ENCODE measurements at places on chromosomes 7 and 10.

DNA sequence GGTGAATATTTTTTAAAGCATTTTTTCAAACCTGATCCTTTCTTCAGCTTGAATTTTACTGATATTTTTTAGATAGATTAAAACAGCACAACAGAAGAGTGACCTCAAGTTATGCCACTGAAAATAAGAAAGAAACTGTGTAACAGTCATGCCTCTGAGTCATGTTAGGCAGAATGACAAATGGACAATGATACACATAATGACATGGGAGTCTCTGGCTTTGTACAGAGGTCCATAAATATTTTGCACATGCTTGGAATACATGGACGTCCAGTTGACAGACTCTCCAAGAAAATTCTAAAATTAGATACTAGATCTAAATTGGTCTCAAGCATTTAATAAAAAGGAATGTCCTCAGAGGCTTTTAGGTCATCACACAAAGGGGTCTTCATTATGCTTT lies 21.9 kb upstream of the SEMA3A start:
- no peak for DNase-seq

GRCh38 chr10:3807928-3808496 lies 23.0 kb upstream of the KLF6 start:
- no peak for DNase-seq

DNA sequence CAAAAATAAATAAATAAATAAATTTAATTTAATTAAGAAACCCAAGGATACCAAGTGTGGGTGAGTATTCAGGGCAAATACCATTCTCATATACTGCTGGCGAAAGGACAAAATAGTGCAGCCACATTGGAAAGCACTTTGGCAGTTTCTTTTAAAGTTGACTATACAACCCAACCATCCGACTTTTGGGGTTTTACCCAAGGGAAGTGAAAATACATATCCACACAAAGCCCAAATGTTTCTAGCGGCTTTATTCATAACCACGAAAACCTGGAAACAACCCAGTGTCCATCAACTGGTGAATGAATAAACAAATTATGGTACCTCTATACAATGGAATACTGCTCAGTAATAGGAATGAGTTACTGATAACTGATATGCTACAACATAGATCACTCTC lies 36.2 kb upstream of the OGDHL start:
- DNase-seq = no peak

GRCh38 chr10:104331208-104331838 lies 6.9 kb downstream of the ITPRIP start:
- peak; percentile 76 for DNase-seq

DNA sequence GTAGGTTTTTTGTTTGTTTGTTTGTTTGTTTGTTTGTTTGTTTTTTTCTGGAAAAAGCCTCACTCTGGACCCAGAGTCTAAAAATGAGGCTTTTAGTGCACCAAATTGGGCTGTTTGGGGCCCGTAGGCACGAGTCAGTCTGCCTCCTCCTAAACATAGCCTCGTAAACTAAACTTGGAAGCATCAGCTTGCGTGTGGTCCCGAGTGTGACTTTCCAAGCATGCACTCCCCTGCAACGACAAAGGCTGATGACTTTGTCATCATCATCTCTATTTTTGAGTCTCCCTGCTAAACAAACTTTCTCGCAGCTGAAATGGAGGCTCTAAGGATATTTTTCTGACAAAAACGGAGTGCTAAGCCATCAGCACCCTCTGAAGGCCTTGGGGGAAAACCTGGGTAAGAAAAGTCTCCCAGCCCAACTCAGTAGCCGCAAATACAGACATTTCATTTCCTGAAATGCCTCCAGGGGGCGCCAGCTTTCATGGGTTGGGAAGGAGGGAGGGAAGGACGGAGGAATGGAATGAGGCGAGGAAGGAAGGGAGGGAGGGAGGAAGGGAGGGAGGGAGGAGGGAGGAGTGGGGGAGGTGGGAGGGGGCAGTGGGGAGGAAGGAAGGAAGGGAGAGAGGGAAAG lies 245.9 kb downstream of the KCNMA1 start:
- DNase-seq = peak; percentile 78

DNA sequence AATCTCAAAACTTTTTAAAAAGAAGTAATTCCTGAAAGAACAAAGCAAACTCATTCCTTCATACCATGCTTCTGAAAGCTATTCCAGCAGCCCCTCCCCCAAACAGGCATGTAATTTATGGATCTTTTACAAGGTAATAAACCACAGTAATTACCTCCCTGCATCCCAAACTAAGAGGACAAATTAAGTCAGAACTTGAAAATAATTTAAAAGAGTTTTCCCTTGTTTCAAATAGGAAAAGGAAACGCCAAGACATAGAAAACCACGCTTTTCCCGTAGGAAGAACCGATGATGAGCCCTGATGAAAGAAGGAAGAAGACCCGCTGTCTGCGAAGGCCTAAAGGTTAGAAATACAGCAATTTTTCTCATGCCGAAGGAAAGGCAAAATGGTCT lies 8.9 kb downstream of the HOXA4 start:
- DNase-seq = no peak

DNA sequence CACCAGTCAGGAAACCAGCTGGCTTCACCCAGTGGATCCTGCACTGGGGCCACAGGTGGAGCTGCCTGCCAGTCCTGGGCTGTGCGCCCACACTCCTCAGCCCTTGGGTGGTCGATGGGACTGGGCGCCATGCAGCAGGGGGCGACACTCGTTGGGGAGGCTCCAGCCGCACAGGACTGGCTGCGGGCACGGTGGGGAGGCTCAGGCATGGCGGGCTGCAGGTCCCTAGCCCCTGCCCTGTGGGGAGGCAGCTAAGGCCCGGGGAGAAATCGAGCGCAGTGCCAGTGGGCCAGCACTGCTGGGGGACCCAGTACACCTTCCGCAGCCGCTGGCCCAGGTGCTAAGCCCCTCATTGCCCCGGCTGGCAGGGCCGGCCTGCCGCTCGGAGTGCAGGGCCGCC lies 12.4 kb upstream of the NRG3 start:
- DNase-seq = no peak

DNA sequence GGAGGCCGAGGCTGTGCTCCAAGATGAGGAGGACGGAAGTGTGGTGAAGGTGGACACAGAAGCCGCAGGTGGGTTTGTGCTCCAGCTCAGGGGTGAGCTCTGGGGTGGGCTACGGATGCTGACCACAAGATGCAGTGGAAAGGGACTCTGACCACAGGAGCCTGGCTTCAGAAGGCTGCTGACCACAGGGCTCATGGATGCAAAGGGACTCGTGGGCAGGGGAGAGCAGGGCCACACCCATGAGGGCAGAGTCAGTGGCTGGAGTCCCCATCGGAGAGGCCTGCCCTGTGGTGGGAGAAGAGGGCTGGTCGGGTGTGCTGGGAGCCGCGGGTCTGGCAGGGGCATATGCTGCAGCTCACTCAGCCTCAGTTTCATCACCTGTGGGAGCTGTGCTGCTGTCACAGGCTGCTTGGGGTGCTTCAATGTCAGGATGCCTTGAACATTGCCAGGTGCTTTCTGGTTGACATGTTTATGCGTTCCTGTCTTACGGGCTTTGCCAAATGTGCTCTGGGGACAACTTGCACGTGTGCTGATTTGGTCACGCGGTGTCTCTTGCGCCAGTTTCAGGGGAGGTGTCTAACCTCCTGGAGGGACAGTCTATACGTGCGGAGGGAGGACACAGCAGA lies 13.7 kb downstream of the SCART1 start:
- DNase-seq = no peak

GRCh38 chr10:100740476-100741377 lies 4.7 kb upstream of the PAX2 start:
- DNase-seq = no peak

GRCh38 chr7:140689199-140690152 lies 7.0 kb upstream of the NDUFB2 start:
- no peak for DNase-seq

- DNase-seq = peak; percentile 92
Measured at GRCh38 chr10:95814011-95814727, 58.2 kb downstream of the ENTPD1 start.

GRCh38 chr10:4843525-4844180 lies 17.6 kb downstream of the AKR1E2 start:
- no peak for DNase-seq

DNA sequence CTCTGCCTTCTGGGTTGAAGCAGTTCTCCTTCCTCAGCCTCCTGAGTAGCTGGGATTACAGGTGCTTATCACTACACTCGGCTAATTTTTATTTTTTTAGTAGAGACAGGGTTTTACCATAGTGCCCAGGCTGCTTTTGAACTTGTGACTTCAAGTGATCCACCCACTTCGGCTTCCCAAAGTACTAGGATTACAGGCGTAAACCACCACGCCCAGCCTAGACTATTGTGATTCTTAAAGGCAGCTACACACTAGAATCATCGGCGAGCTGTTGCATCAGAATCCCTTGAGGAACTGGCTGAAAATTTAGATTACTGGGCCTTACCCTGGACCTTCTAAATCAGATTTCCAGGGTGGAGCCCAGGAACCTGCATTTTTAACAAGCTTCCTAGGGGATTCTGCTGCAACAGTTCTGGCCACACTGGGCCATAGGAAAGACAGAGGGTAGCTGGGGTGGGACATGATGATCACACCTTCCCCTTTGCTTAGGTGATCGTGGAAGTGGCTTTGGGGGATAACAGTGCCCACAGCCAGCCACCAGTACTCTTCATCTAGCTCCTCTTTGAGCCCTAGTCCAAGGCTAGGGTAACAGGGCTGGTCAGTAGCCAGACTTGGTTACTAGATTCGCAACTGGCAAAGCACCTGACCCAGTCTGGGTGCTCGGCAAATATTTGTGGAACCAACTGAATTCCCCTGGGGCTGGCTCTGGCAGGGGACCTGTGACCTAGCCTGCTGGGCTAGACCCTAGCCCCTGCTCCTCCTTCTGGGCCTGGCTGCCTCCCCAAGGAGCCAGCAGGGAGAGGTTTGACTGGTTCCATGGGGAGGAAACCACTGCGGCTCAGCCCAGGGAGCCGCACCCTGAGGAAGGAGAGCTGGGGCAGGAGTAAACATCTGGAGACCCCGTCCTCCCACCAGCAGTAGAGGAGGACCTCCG lies 67.1 kb upstream of the DUSP5 start:
- peak; percentile 49 for DNase-seq

DNA sequence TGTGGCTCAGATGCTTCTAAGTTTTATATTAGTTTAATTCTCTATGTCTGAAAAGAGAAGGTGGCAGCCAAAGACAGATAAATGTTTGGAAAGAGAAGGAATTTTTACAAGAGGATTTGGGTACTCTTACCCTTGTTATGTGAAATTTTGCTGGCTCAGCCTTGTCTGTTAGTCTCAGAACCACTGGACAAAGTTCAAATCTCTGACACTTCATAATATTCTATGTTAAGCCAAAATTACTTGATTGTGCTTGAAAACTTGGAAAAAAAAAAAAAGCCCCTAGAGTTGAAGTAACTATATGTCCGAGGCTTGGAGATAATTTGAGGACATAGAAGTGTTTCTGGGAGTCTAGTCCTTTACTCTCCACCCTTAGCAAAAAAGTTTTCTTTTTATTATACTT lies 1079.3 kb upstream of the LRRTM3 start:
- DNase-seq = no peak

GRCh38 chr7:155233311-155234157 lies 64.1 kb upstream of the INSIG1 start:
- peak; percentile 32 for DNase-seq

DNA sequence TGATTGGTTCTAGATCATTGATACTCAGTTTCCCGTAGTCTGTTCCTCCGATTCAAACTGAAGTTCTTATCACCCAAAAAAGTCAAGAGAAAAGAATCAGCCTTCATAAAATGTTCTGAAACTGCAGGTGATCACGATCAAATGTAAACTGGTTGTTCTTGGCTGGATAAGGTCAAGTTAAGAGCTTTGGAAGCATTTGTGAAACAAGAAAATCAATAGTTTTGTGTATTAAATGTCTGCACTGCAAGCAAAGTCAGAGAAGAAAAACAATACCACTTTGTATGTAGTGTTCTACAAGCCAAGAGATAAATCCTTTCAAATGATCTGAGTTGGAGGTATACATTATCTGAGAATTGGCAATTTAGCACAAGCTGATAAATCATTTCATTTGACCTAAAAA lies 710.3 kb downstream of the SORCS1 start:
- no peak for DNase-seq

DNA sequence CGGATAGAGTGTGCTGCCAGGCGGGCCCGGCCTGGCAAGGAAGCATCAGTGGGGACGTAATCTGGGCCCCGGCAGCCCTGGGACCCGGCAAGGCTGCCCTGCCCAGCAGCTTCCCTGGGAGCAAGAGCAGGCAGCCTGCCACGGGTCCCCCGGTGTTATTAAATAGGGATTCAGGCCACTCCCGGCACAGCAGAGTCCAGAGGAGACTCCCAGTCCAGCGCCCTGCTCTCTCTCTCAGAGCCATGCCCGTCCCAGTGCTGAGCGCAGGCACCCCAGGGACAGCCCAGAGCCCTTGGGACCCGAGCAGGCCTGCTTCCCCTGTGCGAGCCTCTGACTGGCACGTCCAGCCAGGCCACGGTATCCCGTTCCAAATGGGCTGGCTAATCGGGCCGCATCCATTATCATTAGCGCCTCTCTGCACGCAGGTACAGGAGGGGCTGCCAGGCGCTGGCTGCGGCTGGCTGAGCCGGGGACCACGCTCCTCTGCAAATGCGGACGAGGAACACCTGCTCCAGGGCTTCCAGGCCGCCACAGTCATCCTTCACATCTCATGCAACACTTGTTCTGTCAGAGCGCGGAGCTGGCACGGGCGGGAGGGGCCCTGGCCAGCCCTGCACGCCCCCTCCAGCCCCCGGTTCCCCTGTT lies 344.2 kb upstream of the MKI67 start:
- no peak for DNase-seq

DNA sequence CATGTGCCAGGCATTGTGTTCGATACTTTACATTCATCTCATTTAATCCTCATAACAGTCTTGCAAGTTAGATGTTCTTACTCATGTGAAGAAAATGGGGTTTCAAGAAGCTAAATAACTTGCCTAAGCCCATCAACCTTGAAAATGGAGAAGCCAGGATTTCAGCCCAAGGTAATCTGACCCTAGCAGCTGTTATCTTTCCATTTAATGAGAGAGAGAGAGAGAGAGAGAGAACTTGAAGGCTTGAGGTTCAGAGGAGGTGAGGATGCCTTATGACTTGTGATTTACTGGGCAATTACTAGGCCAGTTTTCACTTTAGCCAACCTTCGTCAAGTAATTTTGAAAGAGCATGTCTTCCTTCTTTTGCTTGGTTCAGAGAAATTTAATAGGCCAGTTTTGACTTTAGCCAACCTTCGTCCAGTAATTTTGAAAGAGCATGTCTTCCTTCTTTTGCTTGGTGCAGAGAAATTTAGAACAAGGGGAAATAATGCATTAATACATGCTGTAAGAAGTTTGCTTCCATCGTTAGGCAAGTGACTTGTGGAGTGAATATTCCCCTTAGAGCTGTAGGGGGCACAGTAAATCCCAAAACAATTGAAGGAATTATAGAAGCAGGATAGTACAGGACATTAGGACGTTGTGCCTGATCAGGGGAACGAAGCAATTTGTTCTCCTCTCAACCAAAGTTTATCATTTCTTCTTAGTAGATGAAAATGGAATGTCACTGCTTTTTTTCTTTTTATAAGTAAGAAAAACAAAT lies 143.0 kb upstream of the BMPER start:
- no peak for DNase-seq

- no peak for DNase-seq
Measured at GRCh38 chr7:25031432-25031831, 51.5 kb upstream of the OSBPL3 start.

All from iris pigment epithelial cell (primary cell).